Activated CD4-positive, alpha-beta T cell treated with anti-CD3 and anti-CD28 coated beads, Interleukin-2, Interleukin-4, amounts not matched to agents 100 ng/mL and 50 ng/mL, durations not matched to agents 16 hours and 8 hours (primary cell): ENCODE measurements at places on chromosomes 5 and 9.

GRCh38 chr5:78972654-78973428 lies 12.3 kb downstream of the ARSB start:
- DNase-seq, result no peak

GRCh38 chr9:125821078-125821477 lies 73.9 kb downstream of the PBX3 start:
- DNase-seq, result no peak

DNA sequence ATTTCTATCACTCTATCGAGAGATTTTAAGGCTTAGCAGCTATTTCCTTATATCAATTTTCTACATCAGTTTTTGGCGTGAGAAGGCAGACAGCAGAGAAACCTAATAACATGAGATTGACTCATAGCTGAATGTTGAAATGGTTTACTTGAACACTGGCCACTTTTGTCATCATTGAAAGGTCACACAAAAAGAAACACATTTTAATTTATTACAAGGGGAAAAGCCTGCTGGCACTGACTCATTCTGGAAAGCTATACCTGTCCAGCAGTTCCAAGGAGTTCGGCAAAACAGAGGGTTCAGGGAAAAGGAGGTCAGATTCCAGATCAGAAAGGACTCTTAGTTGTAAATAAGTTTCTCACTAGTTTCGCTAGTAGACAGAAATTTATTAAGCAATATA lies 566.4 kb downstream of the DNAH5 start:
- DNase-seq, result no peak

DNA sequence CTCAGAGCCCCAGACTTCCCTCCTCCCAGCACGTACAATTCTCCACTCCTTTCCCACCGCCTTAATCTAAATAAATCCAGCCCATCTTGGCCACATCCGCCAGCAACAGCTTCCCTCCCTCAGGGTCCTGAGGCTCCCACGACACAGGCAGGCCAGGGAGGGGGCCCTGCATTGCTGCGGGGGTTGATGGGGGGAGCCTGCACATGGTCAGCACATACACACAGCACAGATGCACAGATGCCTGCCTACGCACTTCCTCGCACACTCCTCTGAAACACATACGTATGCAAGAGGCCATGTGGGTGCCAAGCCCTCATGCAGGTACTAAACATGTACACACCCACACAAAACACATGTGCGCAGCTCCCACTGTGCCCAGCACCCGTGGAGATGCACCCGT lies 14.8 kb downstream of the PDGFRB start:
- DNase-seq, result no peak

DNA sequence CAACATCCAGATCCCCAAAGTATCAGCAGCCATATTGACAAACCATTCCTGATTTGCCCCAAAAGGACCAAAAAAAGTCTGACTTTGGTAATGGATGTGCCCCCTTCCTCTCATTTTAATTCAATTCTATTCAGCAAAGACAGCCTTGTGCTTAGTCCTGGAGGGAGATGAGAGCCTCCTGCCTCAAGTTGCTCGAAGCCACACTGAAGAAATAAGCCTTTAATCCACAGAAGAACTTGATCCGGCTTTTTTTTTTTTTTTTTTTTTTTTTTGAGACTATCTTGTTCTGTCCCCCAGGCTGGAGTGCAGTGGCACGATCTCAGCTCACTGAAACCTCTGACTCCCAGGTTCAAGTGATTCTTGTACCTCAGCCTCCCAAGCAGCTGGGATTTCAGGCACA lies 8.4 kb upstream of the PAX5 start:
- DNase-seq, result no peak

DNA sequence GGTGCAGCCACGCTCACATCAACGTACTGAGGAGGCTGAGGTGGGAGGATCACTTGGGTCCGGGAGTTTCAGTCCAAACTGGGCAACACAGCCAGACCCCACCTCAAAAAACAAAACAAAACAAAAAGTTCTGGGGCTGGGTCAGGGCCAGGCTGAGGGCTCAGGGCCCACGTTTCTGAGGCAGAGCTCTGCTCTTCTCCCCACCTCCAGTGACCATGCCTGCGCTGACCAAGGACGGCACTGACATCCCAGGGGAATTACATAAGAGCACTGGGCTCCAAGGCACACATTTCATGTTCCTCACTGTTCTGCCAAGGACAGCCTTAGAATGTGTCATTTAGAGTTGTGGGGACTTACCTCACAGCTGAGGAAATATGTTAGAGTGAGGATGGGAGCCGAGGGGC lies 40.4 kb upstream of the TESK1 start:
- no peak for DNase-seq
